ENCODE measurements at places on chromosomes 3 and 15.

DNA sequence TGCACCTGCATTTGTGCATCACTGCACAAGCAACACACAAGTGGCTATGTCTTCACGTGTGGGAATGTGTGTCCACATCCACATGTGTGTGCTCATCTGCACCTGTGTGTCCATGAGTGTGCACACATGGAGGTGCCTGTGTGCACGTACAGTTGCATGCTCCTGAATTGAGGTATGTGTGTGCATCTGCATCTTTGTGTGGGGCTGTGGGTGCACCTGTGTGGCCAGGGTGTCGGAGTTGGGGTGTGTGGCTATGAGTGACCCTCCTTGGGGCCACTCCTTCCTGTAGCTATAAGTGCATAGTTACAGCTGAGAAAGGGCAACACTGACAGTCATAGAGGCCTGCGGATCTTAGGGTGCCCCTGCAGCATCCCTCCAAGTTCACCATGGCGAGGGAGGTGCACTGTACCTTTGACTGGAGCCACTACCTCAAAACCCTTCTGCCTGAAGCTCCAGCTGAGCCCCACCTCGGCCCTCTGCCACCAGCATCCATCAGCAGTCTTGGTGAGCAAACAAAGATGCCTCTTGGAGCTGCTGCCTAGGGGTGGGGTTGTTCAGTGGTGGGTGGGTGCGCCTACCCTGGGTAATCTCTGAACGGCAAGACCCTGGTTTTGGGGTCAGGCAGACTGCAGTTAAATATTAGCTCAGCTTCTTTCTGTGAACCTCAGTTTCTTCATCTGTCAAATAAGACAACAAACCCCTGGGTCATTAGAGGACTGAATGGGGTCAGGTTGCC is 5.2 kb upstream of the HHATL start:
- no peak for DNase-seq

GRCh38 chr3:36729204-36730056 is 34.9 kb downstream of the DCLK3 start:
- no peak for DNase-seq

GRCh38 chr15:81072551-81072950 is 61.5 kb upstream of the CFAP161 start:
- DNase-seq = no peak

DNA sequence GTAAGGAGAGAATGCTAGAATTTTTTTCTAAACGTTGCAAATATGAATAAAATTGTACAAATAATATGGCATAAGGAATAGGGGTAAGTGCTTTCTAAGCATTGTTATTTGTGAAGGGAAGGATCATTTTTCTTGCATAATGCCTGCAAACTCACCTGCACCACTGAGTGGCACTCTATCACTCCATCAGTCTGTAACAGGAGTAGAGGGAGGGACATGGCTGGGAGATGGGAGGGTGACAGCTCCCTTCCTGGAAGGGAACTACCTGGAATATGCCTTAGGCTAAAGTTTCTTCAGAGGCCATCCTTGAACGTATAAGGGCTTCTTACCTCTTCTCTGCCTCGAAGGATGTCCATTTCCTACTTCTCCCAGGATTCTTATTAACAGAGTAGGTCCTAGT is 3.0 kb downstream of the NAALADL2 start:
- DNase-seq = no peak

- DNase-seq = no peak
Observed at GRCh38 chr15:83695246-83695645, 41.3 kb downstream of the ADAMTSL3 start.

GRCh38 chr15:45279024-45279698 is 27.1 kb downstream of the SLC28A2 start:
- DNase-seq = peak; percentile 95

- no peak for DNase-seq
Observed at GRCh38 chr3:189389346-189389745, 217.6 kb downstream of the TPRG1 start.

- no peak for DNase-seq
Observed at GRCh38 chr3:54374214-54374852, 252.0 kb downstream of the CACNA2D3 start.

DNA sequence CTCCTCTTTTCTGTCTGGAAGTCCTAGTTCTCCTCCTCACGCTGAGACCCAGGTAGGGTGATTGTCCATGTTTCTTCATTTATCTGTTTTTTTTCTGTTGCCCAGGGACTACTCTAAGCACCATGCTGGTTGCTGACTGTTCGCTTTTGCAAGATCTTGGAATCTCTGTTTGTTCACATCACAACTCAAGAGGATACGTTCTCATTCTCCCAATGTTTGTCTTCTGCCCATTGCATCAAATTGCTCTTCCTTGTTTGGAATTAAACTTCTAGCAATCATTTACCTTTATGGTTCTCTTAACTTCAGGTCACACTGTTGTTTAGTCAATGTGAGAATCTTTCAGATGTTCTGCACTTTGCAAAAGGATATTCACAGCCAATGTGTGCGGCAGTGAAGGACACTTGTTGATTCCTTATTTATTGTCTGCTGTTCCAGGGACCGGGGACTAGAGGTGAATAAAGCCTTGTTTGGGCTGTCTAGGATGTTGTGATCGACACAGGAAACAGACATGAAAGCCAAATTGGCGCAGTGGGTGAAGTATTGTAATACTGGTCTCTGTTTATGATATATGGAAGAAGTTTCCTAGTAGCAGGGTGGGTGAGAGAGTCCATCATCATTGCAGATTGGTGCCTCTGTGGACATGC is 24.5 kb downstream of the LPP start:
- DNase-seq = no peak

- no peak for DNase-seq
Observed at GRCh38 chr3:149547413-149547812, 72.9 kb downstream of the TM4SF4 start.

- no peak for DNase-seq
Observed at GRCh38 chr3:25021816-25022215, 406.2 kb upstream of the RARB start.

- DNase-seq = no peak
Observed at GRCh38 chr3:152309535-152310307, 41.0 kb downstream of the MBNL1 start.

GRCh38 chr3:64449026-64449425 is 223.8 kb upstream of the PRICKLE2 start:
- DNase-seq = no peak

- no peak for DNase-seq
Observed at GRCh38 chr3:94234177-94234788, 171.4 kb downstream of the NSUN3 start.

DNA sequence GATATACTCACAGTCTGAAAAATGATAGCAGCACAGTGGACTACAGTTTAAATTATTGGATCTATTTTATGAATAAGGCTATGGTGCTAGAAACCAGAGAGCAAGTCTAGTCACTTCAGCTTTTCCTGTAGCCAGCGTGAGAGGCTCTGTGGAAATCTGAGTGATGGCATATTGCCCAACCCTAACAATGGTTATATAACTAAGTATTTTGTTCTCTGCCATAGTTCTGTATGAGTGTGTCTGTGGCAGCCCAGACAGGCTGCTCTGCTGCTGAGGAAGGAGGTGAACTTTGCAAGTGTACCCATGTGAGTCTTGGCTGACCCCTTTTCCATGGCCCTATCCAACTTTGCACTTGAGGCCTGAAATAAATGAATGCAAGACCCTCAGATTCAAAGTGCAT is 105.7 kb downstream of the LRTM1 start:
- DNase-seq = no peak

GRCh38 chr3:188624384-188624783 is 470.4 kb downstream of the LPP start:
- DNase-seq = no peak

GRCh38 chr3:69738315-69738714 is 949 bp upstream of the MITF start:
- no peak for DNase-seq

DNA sequence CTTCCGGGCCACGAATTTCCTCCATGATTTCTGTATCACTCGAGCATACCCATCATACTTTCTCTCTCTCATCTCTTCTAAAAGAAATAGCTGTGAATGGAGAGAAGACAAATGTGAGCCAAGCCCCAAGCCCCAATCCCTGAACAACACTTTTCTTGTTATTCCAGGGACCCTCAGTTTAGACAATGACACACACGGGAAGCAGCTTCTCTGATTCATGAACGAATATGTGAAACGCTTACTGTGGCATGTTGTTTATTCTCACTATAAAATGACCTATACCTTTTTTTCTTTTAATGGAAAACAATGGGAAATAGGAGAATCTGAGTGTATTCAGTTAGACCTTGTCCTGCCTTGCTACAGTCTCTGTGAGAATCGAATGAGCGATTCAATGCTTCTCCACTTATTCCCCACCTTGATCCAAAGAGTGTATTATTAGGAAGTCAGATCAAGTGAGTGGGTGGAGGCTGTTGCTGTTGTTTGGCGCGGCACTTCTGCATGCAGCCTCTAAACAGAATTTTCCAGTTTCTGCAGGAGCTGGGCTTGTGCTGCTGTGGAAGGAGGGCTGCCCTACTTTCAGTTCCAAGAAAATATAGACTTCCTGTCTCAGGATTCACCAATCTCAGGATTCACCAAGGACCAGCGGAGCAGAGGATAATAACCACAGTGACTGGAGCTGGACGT is 32.4 kb upstream of the LDHAL6B start:
- no peak for DNase-seq

DNA sequence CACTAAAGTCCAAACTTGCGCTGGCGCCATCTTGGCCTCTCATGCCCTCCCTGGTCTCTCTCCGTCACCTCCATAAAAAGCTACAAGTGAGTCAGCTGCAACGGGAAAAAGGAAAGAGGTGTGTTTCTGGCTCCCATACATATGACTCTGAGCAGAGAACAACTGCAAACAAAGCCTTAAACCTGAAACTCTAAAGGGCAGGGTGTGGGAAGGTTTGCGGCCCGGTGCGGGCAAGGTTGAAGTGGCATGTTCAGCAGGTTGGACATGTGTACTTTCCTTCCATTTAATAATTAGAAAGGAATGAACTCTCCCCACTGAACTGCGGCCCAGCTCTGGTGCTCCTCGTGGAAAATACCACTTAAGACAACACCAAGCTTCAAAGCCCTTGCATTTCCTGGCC is 59.0 kb upstream of the PPARG start:
- DNase-seq = no peak

DNA sequence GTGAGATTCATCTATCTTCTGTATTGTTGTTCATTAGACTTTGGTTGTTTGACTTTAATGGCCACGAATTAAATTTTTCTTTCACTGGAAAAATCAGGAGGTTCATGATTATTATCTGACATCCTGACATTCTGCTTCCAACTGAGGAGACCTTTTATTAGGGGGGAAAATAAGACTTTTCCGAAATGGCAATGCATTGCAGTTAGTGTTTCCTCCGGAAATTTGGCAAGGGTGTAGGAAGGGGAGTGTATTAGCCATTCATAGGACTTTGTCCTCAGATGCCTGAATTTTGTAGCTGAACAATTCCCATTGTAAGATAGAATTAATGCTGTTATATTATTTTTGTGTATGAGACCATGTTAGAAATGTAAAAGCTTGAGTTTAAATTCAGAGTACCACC is 450.6 kb upstream of the TGFBR2 start:
- DNase-seq = no peak

GRCh38 chr3:114394551-114394950 is 100.7 kb downstream of the TIGIT start:
- no peak for DNase-seq

GRCh38 chr3:190077395-190078045 is 43.2 kb downstream of the P3H2 start:
- no peak for DNase-seq

- DNase-seq = no peak
Observed at GRCh38 chr3:39254806-39255449, 24.9 kb downstream of the CX3CR1 start.

- DNase-seq = peak; percentile 9
Observed at GRCh38 chr3:108406661-108407206, 103.7 kb downstream of the MYH15 start.

DNA sequence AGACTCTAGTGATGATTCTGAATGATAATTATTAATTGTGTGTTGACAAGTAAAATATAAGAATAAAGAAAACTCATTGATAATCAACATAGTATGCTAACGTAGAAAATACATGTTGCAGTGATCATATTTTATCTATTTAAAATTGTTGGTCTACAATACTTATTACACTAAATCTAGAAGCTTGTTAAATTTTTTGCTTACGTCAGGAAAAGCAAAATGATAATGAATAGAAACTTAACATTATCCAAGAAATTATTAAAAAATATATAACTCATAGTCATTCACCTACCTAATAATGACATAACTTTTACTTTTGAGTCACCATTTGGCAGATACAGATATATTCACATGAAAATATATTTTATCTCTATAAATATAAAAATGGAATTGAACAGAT is 984.1 kb downstream of the PLOD2 start:
- no peak for DNase-seq

DNA sequence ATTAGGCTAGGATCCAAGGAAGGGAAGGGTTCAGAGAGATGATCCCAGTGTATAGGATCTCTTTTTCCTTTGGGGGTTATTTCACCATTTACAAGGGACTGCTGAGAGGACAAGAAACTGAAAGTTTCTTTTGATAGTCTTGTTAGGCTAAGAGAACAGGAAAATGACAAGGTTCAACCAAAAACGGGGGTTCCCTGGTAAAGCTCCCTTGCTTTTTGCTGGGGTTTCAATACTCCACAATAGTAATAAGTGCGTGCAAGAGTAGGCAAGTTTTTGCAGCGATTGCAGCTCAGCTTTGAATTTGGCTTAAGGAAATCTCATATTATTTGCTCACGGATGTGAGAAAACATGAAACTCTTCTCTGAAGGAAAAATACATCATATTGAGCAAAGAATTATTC is 18.8 kb upstream of the SUSD5 start:
- no peak for DNase-seq

DNA sequence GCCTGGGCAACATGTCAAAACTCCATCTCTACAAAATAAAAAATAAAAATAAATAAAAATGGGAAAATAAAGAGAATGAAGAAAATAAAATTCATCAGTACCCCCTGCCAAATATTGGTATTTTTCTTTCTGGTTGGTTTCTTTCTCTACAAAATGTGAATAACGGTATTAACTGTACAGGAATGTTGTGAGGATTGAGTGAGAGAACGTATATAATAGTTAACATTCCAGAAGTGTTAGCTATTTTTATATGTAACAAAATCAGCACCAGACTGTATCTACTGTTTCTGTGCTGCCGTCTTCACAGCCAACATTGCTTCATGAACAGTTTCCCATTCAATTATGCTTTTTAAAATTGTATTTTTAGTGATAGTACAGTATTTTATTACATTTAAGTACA is 25.5 kb upstream of the RNU6-1 start:
- DNase-seq = no peak

- DNase-seq = no peak
Observed at GRCh38 chr3:48064292-48064829, 48.1 kb upstream of the MAP4 start.

All from activated T-helper 1 cell treated with anti-CD3 and anti-CD28 coated beads, Interleukin-12 subunit alpha, Interleukin-12 subunit beta, Interleukin-2, Interleukin-4 antibody, amounts not matched to agents 30 ng/mL and 10 ng/mL and 1 ng/mL, durations not matched to agents 14 hours and 24 hours and 36 hours (primary cell).